ENCODE measurements at places on chromosomes 3 and 15.

GRCh38 chr15:65095011-65095746 is 18.6 kb downstream of the KBTBD13 start:
- no peak for DNase-seq

DNA sequence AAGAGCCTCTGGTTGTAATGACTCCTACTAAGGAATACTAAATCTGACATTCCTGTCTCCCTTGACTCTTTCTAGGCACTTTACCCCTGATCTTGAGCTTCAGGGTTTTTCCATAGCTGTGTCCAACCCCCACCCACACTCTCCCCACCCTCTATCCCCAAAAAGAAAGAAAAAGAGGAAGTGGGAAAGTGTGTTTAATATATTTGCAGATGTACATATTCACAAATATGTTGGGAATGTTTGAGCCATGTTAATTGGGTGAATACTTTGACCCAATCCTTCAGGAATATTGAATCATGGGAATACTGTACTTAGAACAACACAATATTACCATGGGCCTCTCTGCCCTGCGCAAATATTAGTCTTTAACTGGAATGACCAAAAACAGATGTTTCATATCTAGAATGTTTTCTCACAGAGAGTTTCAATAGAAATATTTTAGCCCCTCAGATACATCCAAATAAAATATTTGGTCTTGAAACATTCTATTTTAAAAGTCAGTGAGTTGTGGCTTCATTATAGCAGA is 19.8 kb upstream of the PFN2 start:
- no peak for DNase-seq

- DNase-seq, result no peak
These were observed 51.8 kb downstream of the RFTN1 start for GRCh38 chr3:16461463-16462245.

DNA sequence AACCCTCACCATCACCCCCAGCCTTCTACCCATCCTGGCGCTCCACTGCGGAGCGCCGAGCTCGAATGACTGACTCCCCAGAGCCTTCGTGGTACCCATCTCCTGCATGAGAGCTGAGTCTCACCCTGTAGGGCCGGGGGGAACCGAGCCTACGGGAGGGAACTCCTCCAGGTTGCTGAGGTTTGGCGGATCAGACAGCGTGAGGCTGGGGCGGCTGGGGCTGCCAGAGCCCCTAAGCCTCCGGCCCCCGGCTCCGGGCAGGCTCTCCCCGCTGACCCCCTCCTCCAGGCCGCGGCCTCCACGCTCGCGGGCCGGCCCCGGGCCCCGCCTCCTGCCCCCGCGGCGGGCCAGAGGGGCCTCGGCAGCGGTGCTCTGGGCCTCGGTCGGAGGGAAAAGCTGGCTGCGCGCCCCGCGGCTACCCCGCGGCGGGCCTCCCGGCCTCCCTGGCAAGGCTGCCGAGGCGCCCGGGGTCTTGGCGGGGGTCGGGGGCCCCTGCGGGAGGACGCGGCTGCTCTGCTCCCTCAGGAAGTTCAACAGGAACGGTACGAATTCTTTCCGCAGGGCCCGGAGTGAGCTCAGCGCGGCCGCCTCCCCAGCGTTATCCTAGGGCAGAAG is 643 bp downstream of the CDAN1 start:
- DNase-seq, result no peak

- DNase-seq, result no peak
These were observed 118.8 kb downstream of the CLSTN2 start for GRCh38 chr3:140053794-140054193.

GRCh38 chr15:78050826-78051225 is 26.7 kb downstream of the TBC1D2B start:
- no peak for DNase-seq

DNA sequence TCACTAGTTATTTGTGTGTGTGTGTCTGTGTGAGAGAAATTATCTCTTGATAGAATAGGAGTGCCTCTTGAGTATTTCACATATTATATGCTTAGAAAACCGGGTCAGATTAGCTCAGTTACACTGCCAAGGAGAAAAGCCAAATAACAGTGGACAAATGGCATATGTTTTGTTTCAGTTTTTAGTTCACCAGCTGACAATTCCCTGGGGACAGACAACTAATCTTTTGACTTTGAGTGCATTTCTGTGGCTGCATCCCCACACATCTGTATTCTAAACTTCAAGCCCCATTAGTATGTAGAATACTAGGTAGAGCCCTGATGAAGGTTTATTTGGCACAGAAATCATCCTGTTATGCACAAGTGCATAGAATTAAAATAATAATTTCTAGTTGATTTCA is 227.7 kb upstream of the CNTN3 start:
- no peak for DNase-seq
